GM23338 (cell line): ENCODE measurements at places on chromosomes 13 and 19.

- DNase-seq = no peak
These were observed 8.6 kb upstream of the EPSTI1 start for GRCh38 chr13:43000676-43001075.

DNA sequence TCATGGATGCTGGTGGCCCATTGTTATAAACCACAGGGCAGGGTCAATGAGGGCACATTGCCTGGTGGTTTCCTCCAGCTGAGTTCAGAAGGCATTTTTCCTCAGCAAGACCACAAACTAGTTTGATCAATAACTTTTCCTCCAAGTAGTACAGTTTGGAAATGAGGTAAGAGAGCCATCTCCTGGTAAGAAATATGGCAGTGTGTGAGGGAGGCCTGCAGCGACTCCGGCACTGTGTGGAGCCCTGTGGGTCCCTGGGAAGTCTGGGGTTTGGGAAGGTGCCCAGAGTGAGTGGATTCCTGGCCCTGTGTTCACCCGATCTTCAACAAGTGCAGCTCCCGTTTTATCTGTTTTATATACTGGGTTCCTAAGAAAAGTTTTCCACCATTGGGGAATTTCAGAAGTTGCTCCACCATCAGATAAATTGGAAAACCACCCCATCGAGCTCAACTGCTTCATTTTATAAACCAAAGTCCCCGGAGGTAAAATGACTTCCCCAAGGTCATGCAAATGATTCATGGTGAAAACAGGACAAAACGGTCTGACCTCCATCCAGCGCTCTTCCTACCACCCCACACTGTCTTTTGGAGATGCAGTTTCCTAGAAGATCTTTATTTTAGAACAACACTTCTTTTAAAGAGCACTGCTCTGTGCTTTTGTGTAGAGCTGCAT, 148.4 kb downstream of the KATNAL1 start:
- DNase-seq = no peak

DNA sequence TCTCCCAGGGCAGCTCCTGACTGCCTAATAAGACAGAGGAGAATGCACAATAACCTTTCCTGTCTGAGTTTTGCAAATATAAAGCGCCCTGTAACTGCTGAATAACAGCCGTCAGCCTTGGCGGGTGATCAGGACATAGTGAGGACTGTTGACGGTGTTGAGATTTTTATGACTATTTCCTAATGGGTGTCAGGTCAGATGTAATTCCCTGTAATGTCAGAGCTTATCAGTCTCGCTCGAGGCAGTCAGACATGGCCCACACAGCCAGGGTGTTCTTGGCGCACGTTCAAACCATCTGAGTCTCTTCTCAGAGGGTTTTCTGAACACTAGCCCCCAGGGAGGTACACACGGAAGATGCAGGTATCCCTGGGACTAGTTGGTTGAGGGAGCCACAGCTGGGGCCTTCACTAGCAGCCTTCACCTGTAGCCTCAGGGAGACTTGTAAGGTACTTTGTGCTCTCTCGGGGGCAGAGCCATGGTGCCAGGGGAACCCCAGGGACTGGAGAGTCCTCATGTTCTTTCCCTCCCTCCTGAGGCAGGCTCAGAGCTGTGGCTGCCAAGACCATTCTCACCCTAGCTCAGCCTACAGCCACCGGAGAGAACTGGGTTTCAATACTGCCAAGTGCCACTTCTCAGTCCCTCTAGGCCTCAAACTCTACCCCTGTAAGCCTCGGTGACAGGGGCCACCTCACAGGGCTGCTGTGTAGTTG, 213.1 kb downstream of the UQCRFS1 start:
- no peak for DNase-seq

GRCh38 chr19:40650749-40651305, 39.6 kb downstream of the NUMBL start:
- DNase-seq = no peak

DNA sequence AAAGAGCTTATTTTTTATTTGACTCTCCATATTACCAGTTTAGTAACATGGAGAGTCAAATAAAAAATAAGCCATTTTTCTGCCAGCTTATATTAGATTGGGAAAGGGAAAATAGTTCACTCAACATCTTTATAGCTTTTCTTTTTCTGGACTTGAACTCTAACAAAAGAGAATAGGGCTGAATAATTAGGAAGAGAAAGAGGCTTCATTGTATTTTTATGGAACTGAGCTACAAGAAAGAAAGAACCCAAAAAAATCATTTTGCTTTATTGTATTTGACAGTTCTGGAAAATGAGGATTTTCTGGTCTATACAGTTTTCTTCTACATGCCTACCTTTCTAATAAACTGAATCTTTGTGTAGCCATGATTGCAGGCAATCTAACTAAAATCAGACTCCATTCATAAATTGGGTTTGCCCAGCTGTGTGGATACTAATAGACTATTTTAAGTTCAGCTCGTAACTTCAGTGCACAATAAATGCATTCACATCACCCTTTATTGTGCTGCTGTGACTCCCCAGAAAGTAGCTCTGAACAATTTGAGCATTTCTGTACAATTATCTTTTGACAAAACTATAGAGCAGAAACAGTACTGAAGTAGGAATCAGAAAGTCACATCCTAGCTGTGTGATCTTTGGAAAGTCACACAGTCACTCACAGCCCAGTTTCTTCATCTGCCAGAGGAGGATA, 115.3 kb downstream of the STOML3 start:
- DNase-seq = no peak

- DNase-seq = no peak
These were observed 79.4 kb upstream of the MCF2L start for GRCh38 chr13:112889351-112890290.

GRCh38 chr13:20414546-20415305, 110.9 kb downstream of the CRYL1 start:
- DNase-seq = peak; percentile 69

- DNase-seq = peak; percentile 93
These were observed 22.4 kb upstream of the ARHGEF18 start for GRCh38 chr19:7326105-7326877.

DNA sequence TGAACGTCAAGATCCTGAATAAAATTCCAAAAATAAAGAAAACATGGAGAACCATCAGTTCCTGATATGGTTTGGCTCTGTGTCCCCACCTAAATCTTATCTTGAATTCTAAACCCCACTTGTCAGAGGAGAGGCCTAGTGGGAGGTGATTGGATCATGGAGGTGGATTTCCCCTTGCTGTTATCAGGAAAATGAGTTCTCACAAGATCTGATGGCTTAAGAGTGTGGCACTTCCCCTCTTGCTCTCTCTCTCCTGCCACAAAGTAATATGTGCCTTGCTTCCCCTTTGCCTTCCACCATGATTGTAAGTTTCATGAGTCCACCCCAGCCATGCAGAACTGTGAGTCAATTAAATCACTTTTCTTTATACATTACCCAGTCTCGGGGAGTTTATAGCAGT, 827.4 kb downstream of the GPC5 start:
- DNase-seq = no peak

GRCh38 chr19:48751845-48752495, 471 bp downstream of the FUT1 start:
- peak; percentile 60 for DNase-seq

GRCh38 chr13:94178625-94179244, 300.7 kb downstream of the DCT start:
- no peak for DNase-seq

GRCh38 chr13:108597943-108598342, 31.5 kb upstream of the MYO16 start:
- no peak for DNase-seq

DNA sequence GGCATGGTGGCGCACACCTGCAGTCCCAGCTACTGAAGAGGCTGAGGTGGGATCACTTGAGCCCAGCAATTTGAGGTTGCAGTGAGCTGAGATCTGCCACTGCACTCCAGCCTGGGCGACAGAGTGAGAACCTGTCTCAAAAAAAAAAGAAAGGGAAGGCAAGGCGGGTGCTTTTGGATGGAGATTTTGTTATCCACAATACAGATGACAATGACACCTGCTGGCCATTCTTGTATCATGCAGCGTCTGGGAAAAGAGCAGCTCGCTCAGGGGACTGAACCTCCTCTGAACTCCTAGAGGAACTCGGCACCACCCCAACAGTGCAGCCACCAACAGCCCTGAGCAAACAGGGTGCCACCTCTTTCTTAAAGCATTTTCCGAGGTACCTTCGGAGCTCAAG, 22.8 kb downstream of the HAUS8 start:
- peak; percentile 88 for DNase-seq

- no peak for DNase-seq
These were observed 44.1 kb downstream of the SMAD9 start for GRCh38 chr13:36875961-36876360.

GRCh38 chr19:54316746-54317107, 3.8 kb upstream of the LILRA5 start:
- DNase-seq = peak; percentile 99

GRCh38 chr19:31510635-31511034, 161.4 kb upstream of the TSHZ3 start:
- DNase-seq = no peak

GRCh38 chr13:28384789-28385188, 110.1 kb downstream of the FLT1 start:
- no peak for DNase-seq

DNA sequence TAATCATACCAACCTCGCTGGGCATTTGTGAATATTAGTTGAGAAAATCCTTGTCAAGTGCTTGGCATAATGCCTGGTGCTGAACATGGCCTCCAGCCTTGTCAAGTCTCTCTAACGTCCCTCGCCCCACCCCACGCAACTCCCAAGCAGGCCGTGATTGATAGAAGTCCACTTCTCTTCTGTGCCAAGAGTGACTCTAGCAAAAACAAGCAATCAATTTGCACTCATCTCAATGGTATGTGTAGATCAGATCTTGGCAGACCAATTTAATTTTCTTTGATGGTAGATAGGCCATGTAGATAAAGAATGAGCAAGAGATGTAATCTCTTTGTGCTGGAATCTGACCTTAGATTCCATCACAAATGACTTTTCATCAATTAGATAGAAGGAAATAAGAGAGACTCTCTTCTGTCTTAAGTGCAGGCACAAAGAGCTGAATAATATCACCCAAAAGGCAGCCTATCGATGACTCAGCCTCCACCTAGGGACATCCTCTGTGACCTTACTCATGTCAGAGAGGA, 31.0 kb upstream of the KATNAL1 start:
- DNase-seq = no peak

- peak; percentile 36 for DNase-seq
These were observed 379 bp downstream of the LRP3 start for GRCh38 chr19:33194532-33194885.
